Activated CD8-positive, alpha-beta T cell treated with anti-CD3 and anti-CD28 coated beads for 36 hours (primary cell): ENCODE measurements at places on chromosomes 13 and 19. TPM values are rescaled to one million over a fixed set of nuclear protein-coding genes. Genes with fewer than 3 reads are reported as not detected.

- peak within 1 kb of the TSS; percentile 80 for H3K27ac ChIP-seq
- H3K4me1 ChIP-seq, result peaks cover 16% of the 10 kb centered on the region
- H3K4me3 ChIP-seq, result peak within 1 kb of the TSS; percentile 88
- H3K27me3 ChIP-seq, result peaks cover 15% of the 10 kb centered on the region
- H3K36me3 ChIP-seq, result peaks cover 33% of the 10 kb centered on the region
These were observed at the start of gene ZNF283 for GRCh38 chr19:43826787-43827754. Gene ZNF283 (plus strand): TSS chr19:43827321. CDS start chr19:43833505, 6,184 bp downstream.

The APOC1 gene
- total RNA-seq, result 2.5 TPM

The MRPS31 gene
- 44.7 TPM for total RNA-seq

The CYP2A6 gene
- total RNA-seq, result 0.41 TPM

DNA sequence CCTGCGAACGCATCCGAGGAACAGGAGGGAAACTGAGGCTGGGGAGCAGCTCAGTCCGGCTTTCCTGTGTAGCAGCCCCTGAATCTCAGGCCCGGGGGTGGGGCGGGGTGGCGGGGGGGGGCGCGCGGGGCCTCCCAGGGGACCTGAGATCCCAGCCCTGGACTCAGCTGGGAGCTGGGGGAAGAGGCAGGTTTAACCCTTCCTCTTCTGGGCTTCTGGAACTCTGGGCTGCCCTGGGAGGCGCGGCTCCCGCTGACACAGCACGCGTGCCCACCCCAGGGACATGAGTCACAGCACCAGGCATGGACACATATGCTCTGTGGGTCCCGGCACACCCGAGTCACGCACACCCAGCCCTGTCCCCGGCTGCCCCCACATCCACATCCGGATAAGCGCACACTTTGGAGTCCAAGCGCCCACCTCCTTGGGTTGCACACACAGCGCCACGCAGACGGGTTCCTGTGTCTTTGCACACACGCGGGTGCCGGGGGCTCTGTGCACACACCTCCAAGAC is 3.5 kb upstream of the CIRBP start:
- peaks cover 23% of the 10 kb centered on the region for H3K36me3 ChIP-seq
- peaks cover 54% of the 10 kb centered on the region for H3K4me1 ChIP-seq
- H3K27ac ChIP-seq, result peak overlapping the region; percentile 59
- H3K4me3 ChIP-seq, result peak overlapping the region; percentile 45

GRCh38 chr19:20503476-20503875 is 62.1 kb downstream of the ZNF737 start:
- no peak overlapping the region for H3K4me3 ChIP-seq
- H3K27ac ChIP-seq, result no peak overlapping the region
- no peaks in the 10 kb centered on the region for H3K27me3 ChIP-seq
- H3K36me3 ChIP-seq, result no peaks in the 10 kb centered on the region
- no peak for DNase-seq

- no peaks in the 10 kb centered on the region for H3K27me3 ChIP-seq
- peak overlapping the region; percentile 64 for H3K4me3 ChIP-seq
- H3K4me1 ChIP-seq, result peaks cover 83% of the 10 kb centered on the region
- DNase-seq, result peak; percentile 86
- H3K27ac ChIP-seq, result peak overlapping the region; percentile 97
- H3K36me3 ChIP-seq, result peaks cover 91% of the 10 kb centered on the region
These were observed 7.2 kb downstream of the HNRNPL start for GRCh38 chr19:38842439-38843174.

GRCh38 chr19:40596608-40597328 is 4.4 kb upstream of the LTBP4 start:
- no peaks in the 10 kb centered on the region for H3K36me3 ChIP-seq
- no peak overlapping the region for H3K27ac ChIP-seq
- DNase-seq, result no peak
- no peak overlapping the region for H3K4me3 ChIP-seq
- peaks cover 36% of the 10 kb centered on the region for H3K27me3 ChIP-seq
- H3K4me1 ChIP-seq, result peaks cover 42% of the 10 kb centered on the region

GRCh38 chr13:35478271-35479037 is 2.0 kb upstream of the MAB21L1 start:
- H3K27me3 ChIP-seq, result peaks cover 57% of the 10 kb centered on the region
- peaks cover 24% of the 10 kb centered on the region for H3K4me1 ChIP-seq
- no peak overlapping the region for H3K27ac ChIP-seq
- H3K4me3 ChIP-seq, result peak overlapping the region; percentile 31

DNA sequence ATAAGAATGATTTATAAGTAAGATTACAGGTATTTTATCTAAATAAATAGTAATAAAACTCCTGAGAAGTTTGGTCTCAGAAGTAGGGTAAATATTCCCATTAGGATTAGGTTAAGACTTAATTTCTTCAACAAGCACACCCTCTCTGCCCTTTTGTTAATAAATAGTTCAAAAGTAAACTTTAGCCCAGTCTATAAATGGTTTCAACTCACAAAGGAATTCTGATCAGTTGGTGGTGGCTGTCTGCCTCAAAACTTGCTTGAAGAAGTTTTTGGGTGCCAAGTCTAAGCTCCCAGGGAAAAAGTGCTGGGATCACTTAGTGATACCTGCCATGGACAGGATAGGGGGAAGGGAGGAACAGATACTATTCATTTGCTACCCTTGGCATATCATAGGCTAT is 22.9 kb downstream of the MBNL2 start:
- peaks cover 2% of the 10 kb centered on the region for H3K36me3 ChIP-seq
- no peaks in the 10 kb centered on the region for H3K27me3 ChIP-seq
- H3K4me3 ChIP-seq, result no peak overlapping the region
- no peak overlapping the region for H3K27ac ChIP-seq
- peaks cover 37% of the 10 kb centered on the region for H3K4me1 ChIP-seq
- DNase-seq, result no peak

GRCh38 chr19:44813841-44814470 is 5.1 kb downstream of the BCAM start:
- H3K4me1 ChIP-seq, result no peaks in the 10 kb centered on the region
- H3K27me3 ChIP-seq, result peaks cover 13% of the 10 kb centered on the region
- H3K27ac ChIP-seq, result no peak overlapping the region
- DNase-seq, result no peak

DNA sequence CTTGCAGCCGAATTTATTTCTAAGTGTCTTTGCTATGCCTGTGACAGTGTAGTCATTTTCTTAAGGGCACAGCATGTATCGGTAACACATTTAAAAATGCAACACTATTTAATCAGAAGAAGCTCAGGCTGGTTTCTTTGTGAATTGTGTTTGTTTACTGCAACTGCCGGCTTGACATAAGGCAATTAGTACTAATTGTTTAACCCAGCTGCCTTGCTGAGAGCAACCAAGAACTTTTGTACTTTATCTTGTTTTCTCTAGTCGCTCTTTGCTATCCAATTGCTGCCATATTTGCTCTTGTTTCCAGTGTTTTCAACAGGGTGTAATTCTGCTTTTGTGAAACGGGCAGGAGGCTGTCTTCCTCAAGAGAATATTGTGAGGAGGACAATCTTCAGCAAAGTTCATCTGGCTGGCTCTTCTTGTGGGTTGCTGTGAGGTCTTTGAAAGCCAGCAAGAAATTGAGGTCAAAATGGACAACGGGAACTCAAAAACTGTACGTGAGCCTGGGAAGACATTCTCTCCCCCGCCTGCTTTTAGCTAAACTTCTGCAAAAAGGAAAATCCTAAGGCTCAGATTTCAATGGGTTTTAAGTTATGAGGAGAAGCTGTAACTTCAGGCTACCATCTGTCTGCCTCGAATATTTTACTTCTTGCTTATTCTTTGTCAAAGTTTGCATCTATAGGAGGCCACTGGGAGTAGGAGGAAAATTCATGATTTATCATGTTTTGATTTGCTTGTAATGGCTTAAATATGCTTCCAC is 75.8 kb upstream of the TSHZ3 start:
- no peak for DNase-seq
- no peaks in the 10 kb centered on the region for H3K36me3 ChIP-seq
- no peaks in the 10 kb centered on the region for H3K4me1 ChIP-seq

The ZNF234 gene
- total RNA-seq, result 7.2 TPM

DNA sequence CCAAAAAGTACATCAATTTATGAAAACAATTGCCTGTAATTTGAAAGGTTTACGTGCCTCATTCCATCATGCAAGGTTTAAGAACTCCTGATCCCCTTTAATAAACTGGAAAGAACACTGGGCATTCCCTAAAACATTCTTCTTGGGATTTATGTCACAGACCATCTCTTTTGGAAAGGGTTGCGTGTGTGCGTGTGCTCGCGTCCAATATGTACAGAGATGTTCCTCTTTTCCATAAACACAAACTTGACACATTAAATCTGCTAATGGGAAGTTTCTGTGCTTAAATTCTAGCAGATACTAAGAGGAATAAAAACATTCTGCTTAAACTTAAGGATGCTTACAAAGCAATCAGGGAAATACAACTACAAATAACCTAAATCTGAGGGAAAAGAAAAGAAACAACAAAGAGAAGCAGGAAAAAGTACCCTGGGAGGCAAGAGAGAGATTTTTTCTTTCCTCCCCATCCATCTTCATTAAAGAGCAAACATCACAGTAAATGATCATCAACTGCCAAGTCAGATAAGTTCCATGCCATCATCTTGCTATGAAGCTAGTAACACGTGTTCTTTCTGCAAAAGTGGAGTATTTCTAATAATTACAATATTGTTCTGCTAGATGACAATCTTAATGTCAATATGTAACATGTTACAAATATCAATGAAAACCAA is 83.7 kb downstream of the STK24 start:
- H3K4me1 ChIP-seq, result peaks cover 66% of the 10 kb centered on the region
- peaks cover 13% of the 10 kb centered on the region for H3K36me3 ChIP-seq
- H3K27ac ChIP-seq, result peak overlapping the region; percentile 1
- no peaks in the 10 kb centered on the region for H3K27me3 ChIP-seq
- no peak overlapping the region for H3K4me3 ChIP-seq

DNA sequence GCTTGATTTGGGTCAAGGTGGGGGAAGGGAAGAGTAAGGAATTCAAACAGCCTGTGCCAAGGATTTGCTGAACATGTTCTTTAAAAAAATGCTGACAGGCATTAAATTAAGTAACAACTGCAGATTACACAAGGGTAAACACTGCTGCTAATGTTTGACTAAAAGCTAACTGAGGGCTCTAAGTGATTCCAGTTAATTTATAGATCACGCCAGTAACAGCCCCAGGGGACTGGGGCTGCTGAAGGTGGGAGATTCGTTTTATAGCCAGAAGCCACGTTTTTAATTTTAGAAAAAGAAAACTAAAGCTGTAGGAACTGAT is 321.7 kb downstream of the DLEU7 start:
- no peak for DNase-seq
- H3K36me3 ChIP-seq, result no peaks in the 10 kb centered on the region
- H3K27ac ChIP-seq, result no peak overlapping the region
- no peak overlapping the region for H3K4me3 ChIP-seq
- no peaks in the 10 kb centered on the region for H3K27me3 ChIP-seq

The CLEC17A gene
- 0.60 TPM for total RNA-seq

GRCh38 chr13:102369302-102369701 is 32.5 kb downstream of the FGF14 start:
- no peak overlapping the region for H3K27ac ChIP-seq
- no peaks in the 10 kb centered on the region for H3K4me1 ChIP-seq
- H3K27me3 ChIP-seq, result peaks cover 9% of the 10 kb centered on the region
- DNase-seq, result no peak
- no peak overlapping the region for H3K4me3 ChIP-seq

DNA sequence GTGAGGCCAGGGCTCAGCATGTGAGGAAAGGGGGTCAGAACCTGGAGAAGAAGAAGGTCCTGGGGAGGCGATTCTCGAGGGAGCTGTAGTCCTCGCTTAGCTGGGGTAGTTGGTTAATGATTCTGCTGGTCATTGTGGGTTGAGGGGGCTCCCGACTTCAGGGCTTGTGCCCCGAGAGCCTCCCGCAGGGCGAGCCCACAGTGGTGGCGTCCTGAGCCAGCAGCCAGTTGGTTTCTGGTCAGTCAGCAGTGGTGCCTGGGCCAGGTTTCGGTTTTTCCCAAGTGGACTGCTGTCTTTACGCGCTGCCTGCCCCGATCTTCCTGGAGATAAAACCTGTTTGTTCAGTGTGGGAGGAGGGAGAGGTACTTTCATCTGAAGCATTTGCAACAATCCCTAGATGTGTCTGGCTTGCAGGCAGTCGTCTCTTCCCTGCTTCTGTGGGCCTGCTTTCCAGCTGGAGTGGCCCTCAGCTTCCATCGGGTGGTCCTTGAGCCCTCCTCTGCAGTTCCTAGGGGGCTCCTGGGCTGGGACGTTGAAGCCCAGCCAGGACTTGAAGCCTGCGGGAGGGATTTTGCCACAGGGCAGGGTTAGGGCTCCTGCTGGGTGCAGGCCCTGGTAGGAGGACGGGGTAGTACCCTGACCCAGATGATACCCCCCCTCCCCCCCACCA is 3.2 kb downstream of the PTBP1 start:
- no peaks in the 10 kb centered on the region for H3K27me3 ChIP-seq
- peaks cover 37% of the 10 kb centered on the region for H3K4me1 ChIP-seq
- H3K4me3 ChIP-seq, result peak overlapping the region; percentile 88
- peaks cover 62% of the 10 kb centered on the region for H3K36me3 ChIP-seq
- no peak for DNase-seq

DNA sequence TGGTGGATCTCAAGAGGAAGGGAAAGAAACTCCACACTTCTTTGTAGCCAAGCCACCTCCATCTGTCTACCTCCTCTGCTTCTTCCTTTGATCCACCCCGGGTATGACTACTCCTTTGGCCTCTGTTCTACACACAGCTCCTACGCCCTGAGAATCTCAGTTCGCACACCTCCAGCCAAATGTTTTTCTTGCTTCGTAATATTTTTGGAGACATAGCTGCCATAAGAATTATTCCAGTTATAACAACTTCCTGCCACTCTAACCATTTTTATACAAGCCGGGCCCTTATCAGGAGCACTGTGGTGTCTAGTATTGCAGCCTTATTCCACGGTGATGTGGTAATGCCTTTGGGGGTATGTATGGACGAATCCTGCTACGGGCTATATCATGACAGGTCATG is 126.7 kb downstream of the STARD13 start:
- H3K27ac ChIP-seq, result no peak overlapping the region
- no peaks in the 10 kb centered on the region for H3K4me1 ChIP-seq
- no peaks in the 10 kb centered on the region for H3K36me3 ChIP-seq
- H3K4me3 ChIP-seq, result no peak overlapping the region
- H3K27me3 ChIP-seq, result peaks cover 9% of the 10 kb centered on the region

GRCh38 chr19:29854033-29854432 is 42.2 kb downstream of the CCNE1 start:
- no peak overlapping the region for H3K4me3 ChIP-seq
- peaks cover 19% of the 10 kb centered on the region for H3K4me1 ChIP-seq
- DNase-seq, result no peak
- no peak overlapping the region for H3K27ac ChIP-seq
- no peaks in the 10 kb centered on the region for H3K27me3 ChIP-seq
- H3K36me3 ChIP-seq, result no peaks in the 10 kb centered on the region

DNA sequence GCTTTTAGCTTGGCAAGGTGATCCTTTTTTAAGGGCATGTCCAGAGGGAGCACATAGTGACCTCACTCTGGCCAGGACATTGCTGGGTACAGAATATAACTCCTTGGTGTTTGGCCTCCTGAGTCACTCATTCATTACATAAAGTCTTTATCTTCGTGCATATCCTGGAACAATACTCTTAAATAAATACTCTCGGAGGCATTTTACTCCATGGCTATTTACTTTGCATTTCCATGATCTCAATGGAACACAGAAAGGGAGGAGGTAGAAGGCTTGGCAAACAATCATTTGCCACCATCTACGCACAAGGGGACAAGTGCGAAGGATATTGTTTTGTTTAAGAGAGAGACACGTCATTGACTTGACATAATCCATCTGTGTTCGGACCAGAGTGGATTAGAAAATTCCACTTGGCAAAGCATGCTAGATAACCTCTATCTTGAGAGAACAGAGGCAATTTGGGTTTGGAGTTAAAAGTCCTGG is 210.0 kb downstream of the IRS2 start:
- no peaks in the 10 kb centered on the region for H3K36me3 ChIP-seq
- no peak for DNase-seq
- H3K4me1 ChIP-seq, result no peaks in the 10 kb centered on the region

The ELANE gene
- not detected for total RNA-seq

The LIN37 gene
- 7.8 TPM for total RNA-seq

The ZNF497 gene
- 1.3 TPM for total RNA-seq

The MEIS3 gene
- total RNA-seq, result not detected

The ALG11 gene
- 22.6 TPM for total RNA-seq

GRCh38 chr19:5792224-5792623 is 1.3 kb upstream of the DUS3L start:
- no peaks in the 10 kb centered on the region for H3K27me3 ChIP-seq
- H3K4me3 ChIP-seq, result no peak overlapping the region
- no peak overlapping the region for H3K27ac ChIP-seq
- no peak for DNase-seq
